ENCODE measurements at places on chromosomes 2 and 18.

GRCh38 chr2:161415034-161415986 lies 787 bp upstream of the TBR1 start:
- no peak for DNase-seq

DNA sequence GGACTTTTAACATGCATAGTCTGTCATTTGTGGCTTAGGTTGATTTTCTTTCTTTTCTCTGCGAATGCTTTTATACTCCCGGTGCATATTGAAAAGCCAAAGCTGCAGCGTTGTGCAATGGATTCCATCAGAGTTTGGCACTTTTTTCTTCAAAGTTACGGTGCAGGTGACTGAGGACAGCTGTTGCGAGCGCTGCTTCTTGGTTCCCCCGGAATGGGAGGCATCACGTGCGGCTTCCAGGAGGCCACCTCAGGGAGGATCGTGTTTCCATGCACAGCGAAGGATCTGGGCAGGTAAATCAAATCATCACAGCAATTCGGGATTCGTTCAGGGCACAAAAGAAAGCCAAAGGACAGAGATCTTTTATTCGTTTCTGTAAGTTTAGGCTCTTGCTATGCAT lies 109.6 kb upstream of the ALKAL2 start:
- DNase-seq: no peak

DNA sequence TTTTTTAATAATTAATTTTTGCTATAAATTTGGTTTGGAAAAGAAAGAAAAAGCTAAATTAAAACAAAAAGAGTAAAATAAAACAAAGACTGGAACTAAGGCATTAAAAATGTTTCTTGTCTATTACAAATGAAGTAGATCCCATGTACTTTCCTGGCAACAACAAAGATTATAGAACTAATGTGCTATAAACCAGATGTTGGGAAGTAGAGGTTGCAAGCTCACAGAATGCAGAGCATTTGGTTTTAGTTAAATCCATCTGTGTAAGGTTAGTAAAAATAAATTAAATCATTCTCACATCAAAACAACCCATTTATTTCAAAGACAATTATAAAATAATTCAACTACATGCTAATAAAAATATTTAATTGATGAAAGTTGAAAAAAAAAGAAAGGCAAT lies 157.2 kb upstream of the ZC3H15 start:
- DNase-seq: no peak

- DNase-seq: no peak
These were observed 770.8 kb downstream of the DSC3 start for GRCh38 chr18:30271716-30272115.

GRCh38 chr2:157043786-157044185 lies 213.7 kb upstream of the GALNT5 start:
- no peak for DNase-seq

GRCh38 chr2:47062681-47063537 lies 92.2 kb downstream of the STPG4 start:
- no peak for DNase-seq

DNA sequence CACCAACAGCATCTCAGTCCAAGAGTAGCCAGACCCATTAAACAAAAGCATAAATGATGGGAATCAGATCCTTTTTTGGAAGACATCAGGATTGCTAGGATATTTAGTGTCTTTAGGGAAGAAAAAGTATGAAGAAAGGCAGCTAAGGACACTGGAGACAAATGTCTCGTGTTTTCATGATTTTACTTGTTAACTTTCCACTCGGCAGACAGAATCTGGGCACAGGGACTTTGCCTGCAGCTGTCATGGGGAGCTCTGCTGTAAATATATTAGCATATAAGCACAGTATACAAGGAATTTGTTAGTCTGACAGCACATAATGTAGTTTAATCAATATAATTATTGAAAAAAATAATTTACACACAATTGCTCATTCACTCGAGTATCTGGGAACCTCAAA lies 718.3 kb downstream of the NRXN1 start:
- DNase-seq: no peak

DNA sequence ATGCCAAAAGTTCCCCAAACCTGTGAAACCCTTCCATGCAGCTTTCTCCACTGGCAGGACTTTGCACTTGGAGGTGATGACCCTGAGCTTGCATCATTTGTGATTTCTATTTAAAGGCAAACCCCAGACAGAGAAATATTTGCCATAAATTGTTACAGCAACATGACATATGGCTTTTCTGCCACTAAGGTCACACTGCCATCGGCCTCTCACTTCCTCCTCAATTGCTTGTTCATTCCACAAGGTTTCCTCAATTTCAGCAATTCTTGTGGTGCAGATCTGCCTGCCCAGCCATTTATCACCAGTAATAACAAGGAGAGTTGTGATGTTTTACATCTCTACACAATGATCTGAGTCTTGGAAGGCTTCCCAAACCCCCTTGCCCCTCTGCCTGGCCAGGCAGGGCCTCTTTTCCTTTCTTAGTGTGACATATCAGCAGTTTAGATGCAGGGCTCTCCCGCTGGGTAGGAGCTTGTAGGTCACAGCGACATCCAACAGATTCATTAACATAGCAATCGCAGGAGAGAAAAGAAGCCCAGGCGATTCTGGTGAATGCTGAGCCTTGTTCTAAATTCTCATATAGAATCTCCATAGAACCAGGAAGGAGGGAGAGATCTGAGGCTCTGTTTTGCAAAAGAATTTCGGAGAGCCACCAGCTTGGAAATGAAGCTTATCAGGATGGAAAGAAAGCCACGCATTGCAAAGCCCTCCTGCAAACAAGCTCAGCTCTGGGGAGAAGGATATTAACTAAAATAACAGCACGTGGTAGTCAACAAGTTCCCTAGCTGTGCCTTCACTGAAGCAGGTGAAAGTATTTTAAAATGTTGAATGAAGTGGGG lies 46.7 kb upstream of the ITGA6 start:
- DNase-seq: no peak

DNA sequence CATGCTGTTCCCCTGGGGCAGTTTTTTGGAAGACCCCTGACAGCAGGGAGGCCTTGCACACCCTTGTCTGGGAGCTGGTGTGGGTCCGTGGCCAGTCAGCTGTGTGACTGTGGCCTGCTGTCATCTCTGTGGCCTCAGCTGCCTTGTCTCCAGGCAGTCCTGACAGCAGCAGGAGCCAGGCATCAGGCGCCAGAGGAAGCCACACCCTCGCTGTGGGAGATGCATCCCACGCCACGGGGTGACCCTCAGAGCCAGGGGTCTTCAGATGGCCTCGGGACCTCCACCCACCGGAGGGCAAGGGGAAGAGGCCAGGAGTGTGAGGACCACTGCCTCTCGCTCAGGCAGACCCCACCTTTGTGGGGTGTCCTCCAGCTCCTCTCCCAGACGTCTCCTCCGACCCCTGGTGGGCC lies 5.0 kb downstream of the BOK start:
- no peak for DNase-seq

DNA sequence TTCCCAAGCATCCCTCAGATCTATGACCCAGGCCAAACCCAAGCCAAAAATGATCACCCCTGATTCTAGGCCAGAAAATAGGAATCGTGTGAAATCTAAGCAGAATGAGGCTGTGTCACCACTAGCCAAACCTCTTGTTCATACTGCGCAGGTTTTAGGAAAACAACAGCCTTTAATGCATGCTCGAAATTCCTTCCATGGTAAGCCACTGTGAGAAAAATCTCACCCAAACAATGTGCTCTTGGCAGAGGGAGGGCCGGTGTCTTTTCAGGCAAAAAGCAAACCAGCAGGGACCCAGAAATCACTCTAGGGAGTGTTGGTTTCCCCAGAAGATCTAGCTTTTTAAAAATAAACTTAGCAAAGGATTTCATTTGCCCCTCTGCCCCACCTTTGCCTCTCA lies 71.2 kb upstream of the FOSL2 start:
- no peak for DNase-seq

GRCh38 chr2:206993964-206994363 lies 54.6 kb downstream of the CPO start:
- no peak for DNase-seq

DNA sequence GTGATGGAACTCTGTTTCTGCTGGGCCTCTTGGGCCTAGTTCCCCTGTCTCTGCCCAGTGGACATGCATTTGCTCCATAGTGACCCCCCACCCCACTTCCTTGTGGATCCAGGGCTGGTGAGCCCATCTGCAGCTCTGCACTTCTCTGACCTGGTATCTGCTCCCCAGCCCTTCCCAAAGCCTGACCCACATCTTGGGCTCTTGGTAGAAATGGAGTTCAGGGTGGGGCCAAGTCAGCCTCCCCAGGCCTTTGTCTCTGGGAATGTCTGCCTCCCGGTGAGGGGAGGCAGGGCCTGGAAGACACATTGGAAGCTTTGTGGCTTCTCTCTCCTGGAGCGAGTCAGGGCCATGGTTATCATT lies 6.3 kb upstream of the TRAF3IP1 start:
- DNase-seq: no peak

- DNase-seq: peak; percentile 63
These were observed 3.3 kb upstream of the SPRED2 start for GRCh38 chr2:65435625-65436168.

- DNase-seq: no peak
These were observed 117.2 kb downstream of the DYSF start for GRCh38 chr2:71570511-71570910.

DNA sequence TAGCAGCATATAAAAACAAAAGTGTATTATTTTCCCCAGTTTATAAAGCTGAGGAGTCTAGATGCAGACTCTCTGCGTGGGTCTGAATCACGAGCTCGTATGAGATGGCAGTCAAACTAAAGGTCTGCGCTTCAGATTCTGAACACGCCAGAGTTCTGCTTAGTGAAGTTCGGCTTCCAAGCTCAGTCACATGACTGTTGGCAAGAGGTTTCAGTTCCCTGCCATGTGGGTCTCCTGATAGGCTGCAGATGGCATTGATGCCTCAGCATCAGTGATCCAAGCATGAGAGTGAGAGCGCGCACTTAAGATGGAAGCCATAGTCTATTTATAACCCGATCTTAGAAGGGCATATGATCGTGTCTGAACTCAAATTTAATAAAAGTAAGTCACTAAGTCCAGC lies 242.8 kb upstream of the DOK6 start:
- DNase-seq: no peak

- DNase-seq: no peak
These were observed 528.0 kb downstream of the BCL11A start for GRCh38 chr2:60025496-60025895.

GRCh38 chr2:109463236-109463635 lies 150.5 kb downstream of the SEPTIN10 start:
- DNase-seq: no peak

DNA sequence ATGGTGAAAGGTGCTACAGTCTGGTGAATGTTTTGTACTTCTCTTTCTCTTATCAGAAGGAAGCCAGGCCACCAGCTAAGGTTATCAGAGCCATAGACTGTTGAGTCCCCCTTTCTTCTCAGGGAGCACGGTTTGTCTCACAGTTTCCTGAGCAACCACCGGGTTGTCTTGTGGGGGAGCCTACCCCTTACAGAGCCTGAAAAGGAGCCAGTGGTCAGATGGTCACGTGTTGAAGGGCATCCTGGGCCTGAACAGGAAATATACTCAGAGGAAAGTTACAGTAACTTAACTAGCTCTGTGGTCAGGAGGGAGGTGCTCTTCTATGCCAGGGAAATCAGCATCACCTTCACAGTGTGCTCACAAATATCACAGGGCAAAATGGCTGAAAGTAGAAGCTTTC lies 11.6 kb downstream of the CD28 start:
- DNase-seq: peak; percentile 80

GRCh38 chr2:3355951-3356569 lies 21.6 kb downstream of the EIPR1 start:
- no peak for DNase-seq

DNA sequence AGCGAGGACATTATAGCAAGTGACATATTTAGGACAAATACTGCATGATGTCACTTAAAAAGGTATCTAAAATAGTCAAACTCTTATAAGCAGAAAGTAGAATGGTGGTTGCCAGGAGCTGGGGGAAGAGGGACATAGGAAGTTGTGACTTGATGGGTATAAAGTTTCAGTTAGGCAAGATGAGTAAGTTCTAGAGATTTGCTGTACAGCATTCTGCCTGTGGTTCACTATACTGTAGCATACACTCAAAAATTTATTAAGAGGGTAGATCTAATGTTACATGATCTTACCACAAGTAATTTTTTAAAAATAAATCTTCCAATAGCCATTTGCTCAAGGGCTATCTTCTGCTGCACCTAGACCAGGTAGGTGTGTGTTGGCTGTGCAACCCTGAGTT lies 78.1 kb upstream of the NPAS2 start:
- DNase-seq: no peak

DNA sequence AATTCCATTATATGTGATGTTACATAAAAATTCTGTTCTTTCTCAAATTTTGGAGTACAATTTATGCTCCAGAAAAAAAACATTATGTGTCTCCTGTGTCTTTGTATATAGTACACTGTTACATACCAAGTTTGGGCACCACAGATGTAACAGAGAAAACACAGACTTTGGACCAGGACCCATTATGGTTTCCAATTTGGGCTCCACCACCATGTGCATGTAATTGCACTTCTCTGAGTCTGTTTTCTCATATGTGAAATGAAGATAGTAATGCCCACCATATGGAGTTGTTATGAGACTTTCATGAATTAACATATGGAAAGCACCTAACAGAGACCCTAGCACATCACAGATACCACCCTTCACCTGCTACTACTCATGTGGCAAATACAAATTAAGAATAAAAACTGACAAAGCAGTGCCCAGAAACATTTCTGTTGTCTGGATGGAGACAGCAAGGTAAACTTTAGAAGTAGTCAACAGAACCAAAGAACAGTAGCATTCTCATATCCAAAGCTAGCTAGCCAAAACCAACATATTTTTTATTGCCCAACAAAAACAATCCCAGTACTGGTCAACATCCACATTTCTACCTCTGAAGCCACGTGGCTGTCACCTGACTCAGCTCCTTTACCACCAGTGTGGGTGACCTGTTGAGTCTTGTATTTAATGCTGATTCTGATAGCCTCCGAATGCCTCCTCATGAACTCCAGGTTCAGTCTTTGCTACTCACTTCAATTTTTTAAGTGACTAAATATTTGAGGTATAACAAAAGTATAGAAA lies 42.9 kb downstream of the ANTXR1 start:
- no peak for DNase-seq

DNA sequence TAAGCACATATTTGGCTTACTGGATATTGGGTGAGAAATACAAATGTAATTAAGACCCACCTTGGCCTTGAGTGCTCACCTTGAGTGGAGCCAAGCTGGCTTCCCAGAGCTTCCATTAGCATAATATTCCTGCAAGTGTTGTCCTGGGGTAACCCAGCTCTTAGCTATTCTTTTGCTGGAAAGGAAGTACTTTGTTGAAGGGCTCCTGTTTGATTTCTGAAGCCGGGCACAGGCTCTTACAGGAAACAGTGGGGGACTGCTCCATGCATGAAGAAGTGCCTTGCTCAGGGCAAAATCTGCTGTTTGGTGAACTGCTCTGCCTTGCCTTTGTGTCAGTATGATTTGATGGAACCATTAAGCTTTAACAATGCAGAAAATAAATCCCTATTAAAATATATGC lies 325.4 kb downstream of the SMAD2 start:
- no peak for DNase-seq
